ENCODE measurements at places on chromosomes 6 and 20.

GRCh38 chr20:22807646-22808244 lies 223.4 kb upstream of the FOXA2 start:
- DNase-seq: no peak

DNA sequence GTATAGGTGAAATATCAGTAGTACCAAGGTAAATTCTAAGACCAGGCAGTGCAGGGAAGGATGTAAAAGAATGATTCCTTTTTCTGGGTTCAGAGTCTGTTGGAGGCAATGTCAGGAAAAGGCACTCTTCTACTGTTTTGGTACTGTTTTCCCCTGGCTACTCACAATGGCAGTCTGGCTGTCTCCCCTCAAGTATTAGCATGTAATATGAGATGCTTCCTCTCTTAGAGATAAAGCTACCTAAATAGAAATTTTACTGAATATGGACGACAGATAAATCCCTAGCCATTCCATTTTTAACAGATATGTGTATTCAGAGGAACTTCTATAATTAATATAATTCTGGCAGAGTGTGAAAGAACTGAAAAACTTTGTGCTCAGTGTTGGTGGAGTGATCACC lies 3.5 kb downstream of the RNF8 start:
- no peak for DNase-seq

- peak; percentile 16 for DNase-seq
Observed at GRCh38 chr20:34538671-34539123, 19.8 kb upstream of the MAP1LC3A start.

DNA sequence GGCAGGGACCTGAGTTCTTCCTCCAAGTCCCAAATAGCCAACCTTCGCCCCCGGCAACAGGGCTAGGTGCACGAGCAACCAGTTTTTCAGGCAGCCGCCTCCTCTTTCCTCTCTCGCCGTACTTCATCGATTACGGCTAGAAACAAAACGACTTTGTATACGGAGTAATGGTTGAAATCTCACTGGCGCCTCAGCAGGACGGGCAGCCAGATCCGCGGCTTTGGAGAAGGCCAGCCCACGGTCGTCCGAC lies 333 bp upstream of the SMIM13 start:
- DNase-seq: no peak

DNA sequence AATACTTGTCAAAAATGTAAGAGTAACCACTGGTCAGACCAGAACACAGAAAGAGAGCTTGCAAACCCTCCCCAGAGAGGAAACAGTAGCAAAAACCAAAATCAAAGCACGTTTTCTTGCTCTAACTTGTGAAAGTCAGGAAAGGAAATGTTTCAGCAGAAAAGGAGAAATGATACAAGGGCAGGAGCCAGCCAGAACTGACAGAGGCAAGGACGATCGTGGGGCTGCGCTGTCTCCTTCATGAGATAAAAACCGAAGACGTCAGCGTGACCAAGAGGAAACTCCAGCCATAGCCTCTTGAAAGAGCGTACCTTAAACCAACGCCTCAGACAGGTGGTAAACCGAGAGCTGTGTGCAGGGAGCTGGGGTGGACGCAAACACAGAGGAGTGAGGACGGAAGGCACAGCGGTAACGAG lies 27.5 kb downstream of the LAMA5 start:
- DNase-seq: no peak

Data from NCI-H2029 (cell line).